ENCODE measurements at places on chromosomes 7 and 10.

DNA sequence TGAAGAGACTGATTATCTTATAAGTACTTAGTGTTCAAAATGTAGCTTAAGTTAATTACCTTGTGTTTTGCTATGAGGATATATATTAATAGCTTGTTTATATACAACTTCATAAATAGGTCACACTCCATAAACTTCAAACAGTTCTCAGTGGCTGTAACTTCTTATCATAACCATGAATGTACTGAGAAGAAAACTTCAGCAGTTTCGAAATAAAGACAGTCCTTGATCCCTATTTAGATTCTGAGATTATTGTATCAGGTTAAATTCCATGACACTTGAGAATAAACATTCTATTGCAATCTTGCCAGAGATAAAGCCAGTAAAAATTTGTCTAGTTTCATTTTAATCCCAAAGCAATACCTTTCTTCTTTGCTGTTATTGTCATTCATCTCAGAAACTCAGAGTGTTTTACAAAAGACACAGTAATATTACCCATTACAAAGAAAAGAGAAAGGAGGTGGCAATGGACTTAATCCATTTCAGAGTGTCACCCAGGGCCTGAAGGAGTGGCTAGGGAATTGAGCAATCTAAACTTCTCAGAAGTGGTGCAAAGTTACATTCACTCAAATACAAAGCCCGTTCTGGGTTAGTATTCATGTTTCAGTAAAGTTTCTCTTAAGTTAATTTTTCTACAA is 403.6 kb downstream of the SEMA3D start:
- DNase-seq = no peak

- no peak for DNase-seq
Observed at GRCh38 chr10:2392145-2392812, 655.0 kb upstream of the ADARB2 start.

DNA sequence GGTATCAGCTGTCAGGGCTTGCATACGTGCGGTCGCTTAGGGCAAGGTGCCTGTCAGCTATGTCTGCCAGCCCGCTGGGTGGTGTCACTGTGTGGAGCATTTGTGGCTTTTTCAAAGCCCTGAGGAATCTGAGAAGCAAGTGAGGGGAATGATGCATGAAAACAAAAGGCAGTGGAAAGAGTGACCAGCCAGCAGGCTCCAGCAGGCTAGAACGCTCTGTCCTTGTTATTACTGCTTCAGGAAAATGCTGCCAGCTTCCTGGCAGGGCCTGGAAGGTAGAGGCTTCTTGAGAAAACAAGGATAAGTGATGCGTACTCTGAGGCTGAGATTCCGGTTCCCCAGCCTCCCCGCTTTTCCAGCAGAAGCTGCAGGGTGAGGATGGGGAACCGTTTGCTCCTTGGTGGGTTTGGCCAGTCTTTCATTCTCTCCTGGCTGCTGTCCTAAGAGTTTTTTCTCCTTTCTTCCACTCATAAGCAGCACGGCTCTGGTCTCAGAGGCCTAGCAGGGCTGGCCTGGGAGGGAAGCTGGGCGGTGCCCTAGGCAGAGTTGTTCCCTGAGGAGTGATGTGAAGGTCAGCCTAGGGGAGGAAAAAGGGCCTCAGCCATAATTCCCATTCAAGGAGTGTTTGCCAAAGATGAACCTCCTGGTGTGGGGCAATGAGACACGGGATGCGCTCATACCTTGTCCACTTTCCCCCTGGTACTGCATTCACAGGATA is 42.8 kb upstream of the MKLN1 start:
- no peak for DNase-seq

DNA sequence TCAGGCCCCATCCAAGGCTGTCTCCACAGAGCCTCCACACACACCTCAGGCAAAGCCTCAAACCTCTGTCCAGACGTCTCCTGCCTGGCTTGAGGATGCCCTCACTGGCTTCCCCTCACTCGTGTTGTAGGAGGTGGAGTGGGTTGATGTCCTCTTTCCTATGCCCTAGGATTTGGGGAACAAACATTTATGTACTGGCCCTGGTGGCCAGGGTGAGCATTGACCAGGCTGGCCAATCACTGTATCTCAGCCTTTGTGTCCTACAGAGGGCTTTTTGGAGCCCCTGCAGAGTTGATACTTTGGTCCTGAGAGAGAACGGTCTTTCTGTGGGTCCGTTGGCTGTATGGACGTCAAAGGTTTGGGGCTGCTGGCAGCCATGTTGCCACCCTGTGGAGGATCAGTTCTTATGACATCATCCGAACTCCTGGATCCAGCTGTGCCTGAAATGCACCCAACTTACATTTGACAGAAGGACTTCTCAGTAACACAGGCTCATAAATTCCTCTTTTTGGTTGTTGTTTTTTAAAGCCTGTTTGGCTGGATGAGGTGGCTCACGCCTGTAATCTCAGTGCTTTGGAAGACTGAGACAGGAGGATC is 2.3 kb upstream of the GRID2IP start:
- no peak for DNase-seq

DNA sequence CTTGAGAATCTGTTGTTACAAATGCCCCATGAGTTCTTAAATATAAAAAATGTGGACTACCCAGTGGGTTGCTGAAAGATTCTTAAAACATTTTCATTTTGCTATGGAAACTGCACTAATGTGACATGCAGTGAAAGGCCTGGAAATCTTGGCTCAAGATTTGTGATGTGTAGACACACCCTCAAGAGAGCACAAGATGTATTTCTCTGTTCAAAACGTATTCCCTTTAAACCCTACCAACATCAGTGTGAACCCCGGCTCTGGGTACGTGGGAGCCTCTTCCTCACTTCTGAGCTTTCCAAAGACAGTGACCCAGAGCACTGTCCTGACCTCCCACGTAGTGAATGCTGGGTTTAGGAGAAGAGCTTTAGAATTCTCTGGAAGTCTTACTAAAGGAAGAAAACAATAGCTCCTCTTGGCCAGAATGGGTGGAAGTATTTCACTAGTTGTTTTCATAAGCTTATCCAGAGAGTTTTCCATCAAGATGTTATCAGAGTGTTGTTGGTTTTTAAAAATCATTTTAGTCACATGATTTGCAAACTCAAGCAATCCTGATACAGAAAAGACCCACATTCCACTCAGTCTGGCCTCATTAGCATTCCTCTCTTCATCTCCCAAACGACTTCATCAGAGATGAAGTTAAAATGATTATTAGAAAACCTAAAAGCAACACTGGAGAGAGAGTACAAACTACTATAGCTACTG is 81.5 kb upstream of the AFAP1L2 start:
- no peak for DNase-seq

- DNase-seq = no peak
Observed at GRCh38 chr7:34761627-34762026, 103.6 kb downstream of the NPSR1 start.

GRCh38 chr7:38206071-38206470 is 28.0 kb downstream of the STARD3NL start:
- DNase-seq = no peak

DNA sequence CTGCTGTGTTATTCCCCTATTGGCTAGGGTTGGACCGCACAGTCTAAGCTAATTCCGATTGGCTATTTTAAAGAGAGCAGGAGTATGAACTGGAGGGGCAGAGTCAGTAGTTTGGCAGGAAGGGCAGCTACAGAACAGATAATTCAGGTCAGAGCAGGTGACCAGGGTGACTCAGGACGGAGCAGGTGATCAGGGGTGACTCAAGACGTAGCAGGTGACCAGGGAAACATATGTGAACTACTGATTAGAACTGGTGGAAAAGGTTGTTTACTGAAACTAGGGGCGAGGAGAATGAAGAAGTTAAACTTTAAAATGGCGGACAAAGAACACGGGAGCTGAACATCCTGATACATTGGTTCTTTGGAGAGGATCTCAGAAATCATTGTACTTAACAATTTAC is 102.3 kb downstream of the CCDC7 start:
- no peak for DNase-seq

GRCh38 chr7:47743965-47744591 is 162.2 kb upstream of the TNS3 start:
- no peak for DNase-seq

DNA sequence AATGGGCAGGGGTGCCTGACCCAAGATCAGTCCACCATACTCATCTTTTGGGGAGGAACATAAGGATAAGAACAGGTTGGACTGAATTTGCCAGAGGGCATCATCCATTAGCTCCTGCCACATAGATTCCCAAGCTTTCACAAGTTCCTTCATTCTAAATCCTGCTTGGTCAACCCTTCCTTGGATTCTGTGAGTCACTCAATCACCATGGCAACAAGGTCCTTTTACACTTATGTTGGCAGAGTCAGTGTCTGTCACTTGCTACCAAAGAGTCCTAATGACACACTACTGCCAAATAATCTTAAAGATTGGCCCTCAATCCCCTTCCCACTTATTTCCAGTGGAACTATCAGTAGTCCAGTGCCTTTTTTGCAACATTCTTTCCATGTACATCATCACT is 5.0 kb upstream of the LGI1 start:
- no peak for DNase-seq

GRCh38 chr7:36036590-36036989 is 116.5 kb upstream of the EEPD1 start:
- DNase-seq = no peak

- DNase-seq = no peak
Observed at GRCh38 chr7:18472161-18472483, 23.4 kb upstream of the HDAC9 start.

DNA sequence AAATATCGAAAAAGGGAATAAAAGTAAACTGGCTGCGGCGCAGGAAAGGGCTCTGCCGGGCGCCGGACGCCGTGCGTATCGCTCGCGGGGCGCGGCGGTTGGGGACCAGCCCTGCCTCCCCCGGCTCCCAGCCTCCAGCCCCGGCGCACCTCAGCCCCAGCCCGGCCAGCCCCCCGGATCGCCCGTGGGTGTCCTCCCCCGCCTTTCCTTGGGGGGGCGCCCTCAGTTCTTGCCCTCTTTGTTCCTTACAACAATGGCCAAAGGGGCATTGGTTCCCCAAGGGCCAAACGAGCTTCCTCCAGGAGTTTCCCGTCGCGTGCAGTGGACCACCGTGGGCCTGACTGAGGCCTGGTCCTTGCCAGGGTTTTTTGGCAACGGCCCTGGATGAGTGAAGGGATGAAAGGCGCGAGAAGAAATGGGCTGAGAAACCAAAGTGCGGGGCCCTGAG is 1.2 kb downstream of the MACROH2A2 start:
- DNase-seq = no peak

DNA sequence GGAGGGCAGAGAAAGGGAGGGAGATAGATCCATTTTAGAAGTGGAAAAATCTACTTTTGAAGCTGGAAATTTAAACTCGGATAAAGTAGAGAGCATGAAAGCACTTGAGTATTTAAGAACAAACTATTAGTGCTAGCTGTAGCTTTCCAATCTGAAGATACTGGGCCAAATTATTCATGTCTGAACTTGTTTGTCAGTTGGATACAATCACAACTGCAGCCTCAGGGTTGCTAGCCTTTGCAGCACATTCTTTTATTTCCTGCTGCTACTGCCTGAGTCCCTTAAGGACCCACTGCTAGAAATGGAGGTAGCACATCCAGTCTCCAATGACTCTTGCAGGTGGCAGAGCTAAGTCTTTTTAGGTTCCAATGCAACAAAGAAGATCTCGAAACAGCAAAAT is 8.3 kb upstream of the SLC25A13 start:
- no peak for DNase-seq

DNA sequence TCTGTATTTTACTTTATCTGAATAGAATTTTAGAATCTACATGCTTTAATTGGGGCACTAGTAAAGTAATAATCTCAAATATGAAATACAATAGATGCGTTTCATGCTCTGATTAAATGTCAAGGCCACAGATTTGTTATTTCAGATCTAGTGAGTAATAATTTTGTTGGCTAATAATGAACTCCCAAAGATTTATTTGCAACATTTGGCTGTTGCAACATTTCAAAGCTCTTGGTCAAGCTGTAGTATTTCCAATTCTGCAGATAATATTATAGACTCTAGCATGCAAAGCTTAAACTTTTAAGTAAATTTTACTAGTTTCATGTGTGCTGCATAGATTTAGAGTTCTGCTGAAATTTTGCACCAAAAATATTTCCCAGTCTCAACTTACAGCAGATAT is 16.7 kb downstream of the LRRN3 start:
- no peak for DNase-seq

DNA sequence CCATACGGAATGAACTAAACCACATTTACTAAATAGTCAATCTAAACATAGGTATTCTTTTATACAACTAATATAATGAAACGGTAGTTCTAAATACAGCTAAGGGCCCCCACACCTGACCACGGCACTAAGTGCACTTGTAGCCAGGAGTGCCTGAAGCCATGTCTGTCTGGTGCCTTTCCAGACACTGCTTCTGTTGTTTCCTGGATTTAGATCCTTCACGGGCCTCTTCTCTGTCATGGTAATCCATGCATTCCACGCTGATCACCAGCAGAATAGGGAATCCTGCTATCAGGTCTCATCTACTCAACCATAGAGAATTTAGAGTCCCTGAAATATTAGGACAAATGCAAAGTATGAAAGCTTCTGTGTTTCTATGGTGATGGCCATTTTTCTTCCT is 37.8 kb downstream of the OSBPL3 start:
- no peak for DNase-seq

GRCh38 chr7:31938650-31939049 is 131.6 kb downstream of the PDE1C start:
- no peak for DNase-seq

GRCh38 chr7:77561352-77561751 is 24.3 kb downstream of the PTPN12 start:
- DNase-seq = no peak

All from activated CD4-positive, alpha-beta T cell treated with anti-CD3 and anti-CD28 coated beads, Interleukin-2, amount 10 ng/mL, durations not matched to agents 7 days and 5 days (primary cell).